Activated T-cell treated with anti-CD3 and anti-CD28 coated beads for 1 hour (primary cell): ENCODE measurements at places on chromosomes 11 and 22.

GRCh38 chr11:122721964-122722266 lies 66.4 kb downstream of the UBASH3B start:
- no peak for DNase-seq

GRCh38 chr22:50444663-50445062 lies 30.2 kb downstream of the SBF1 start:
- DNase-seq: no peak

DNA sequence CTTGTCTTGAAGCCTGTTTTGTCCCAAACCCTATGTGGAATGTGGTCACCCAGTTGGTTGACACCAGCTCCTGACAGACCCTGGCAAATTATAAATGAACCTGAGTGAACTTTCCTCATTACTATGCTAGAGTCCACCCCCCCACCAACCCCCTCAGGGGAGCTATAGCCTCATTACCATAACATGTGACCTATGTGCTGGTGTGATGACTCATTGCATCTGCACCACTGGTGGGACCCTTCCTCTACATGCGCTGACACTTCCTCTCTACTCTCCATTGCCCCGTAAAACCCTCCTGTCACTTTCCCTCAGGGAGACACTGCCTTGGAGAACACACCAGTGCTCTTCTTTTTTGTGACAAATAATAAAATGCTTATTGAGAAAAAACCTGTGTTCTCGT lies 105.0 kb upstream of the SESN3 start:
- DNase-seq: no peak

DNA sequence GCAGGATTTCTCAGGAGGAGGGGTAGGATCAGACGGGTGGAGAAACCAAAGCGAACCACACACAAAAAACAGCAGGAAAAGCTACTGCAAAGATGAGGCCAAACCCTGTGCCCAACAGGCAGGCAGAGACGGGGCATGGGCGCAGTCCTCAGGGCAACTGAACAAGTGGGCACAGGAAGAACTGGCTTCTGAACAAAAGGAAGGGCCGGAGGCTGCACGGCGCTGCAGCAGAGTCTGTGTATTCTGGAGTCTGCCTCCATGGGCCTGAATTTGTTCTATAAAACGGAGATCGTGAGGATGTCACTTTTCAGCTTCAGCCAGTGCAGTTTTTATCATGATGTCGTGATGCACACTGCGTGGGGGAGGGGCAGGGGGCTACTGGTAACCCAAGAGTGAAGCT lies 1026.0 kb downstream of the TBC1D22A start:
- no peak for DNase-seq

DNA sequence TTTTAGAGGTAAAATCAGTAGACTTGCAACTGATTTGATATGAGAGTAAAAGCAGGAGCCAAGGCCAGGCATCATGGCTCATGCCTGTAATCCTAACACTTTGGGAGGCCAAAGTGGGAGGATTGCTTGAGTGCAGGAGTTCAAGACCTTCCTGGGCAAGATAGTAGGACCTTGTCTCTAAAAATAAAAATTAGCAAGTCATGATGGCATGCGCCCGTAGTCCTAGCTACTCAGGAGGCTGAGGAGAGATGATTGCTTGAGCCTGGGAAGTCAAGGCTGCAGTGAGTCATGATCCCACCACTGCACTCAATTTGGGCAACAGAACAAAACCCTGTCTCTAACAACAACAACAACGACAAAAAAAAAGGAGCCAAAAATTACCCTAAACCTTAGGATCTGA lies 13.5 kb downstream of the SGSM3 start:
- DNase-seq: no peak

- no peak for DNase-seq
These were observed 987 bp downstream of the C1QTNF6 start for GRCh38 chr22:37186997-37187522.

GRCh38 chr11:127639916-127640315 lies 639.3 kb upstream of the KIRREL3 start:
- no peak for DNase-seq

DNA sequence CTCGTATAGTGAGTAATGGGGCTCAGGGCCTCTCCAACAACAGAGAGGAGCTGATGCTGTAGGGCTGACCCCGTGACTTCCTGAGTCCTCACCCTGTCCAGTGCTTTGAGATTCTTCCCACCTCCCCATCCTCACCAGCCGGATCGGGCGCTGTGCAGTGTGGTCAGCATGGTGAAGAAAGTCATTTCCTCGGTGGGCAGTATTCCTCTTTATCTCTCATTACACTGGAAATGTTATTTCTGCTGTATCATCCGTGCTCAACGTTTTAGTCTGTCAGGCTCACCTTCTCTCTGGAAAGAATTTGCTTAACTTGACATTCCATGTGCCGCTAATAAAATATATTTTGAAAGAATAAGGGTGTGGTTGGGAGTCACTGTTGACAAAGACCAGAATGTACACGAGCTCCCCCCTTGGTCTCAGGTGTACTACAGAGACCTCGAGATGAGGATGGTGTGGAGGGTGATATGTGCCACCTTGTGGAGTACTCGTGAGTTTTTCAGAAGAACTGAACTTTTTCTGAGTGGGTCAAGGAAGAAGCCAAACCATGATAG lies 25.7 kb upstream of the SCGB1A1 start:
- no peak for DNase-seq

GRCh38 chr11:47105974-47106373 lies 70.7 kb downstream of the ARFGAP2 start:
- no peak for DNase-seq

- no peak for DNase-seq
These were observed 65.7 kb downstream of the ETS1 start for GRCh38 chr11:128521682-128522054.

- no peak for DNase-seq
These were observed 295.1 kb downstream of the MIAT start for GRCh38 chr22:26952451-26953011.

DNA sequence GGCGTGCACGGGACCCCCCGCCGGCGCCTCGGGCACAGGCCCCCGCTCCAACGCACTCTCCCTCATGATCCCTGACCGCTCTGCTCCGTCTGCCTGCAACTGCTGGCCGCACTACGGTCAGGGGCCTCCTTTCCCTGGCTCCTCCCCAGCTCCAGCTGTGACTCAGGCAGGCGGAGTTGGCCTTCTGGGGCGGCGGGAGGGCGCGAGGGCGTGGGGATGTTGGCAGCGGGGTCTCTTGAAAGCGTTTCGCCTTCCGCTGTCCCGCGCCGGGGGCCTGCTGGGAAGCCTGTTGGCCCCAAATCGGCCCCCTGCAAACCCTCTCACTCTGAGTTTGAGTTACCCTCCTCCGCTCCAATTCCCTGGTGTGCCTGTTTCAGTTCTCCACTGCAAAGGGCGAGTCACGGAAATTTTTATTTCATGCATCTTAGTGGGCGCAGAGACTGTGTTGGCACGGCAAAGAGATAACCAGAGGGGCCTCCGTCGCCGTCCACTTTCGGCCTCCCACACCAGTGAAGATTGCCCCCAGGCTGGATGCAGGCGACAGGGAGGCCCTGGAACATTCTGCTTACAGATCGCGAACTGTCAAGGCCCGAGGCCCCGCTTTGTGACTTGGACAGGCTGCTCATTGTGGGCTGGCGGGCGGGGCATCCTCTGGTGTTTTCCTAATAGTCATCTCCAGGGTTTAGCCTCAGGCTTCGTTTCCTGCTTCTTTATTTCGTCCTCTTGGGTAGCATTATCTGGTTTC lies at the start of gene CAVIN3:
Gene CAVIN3 (minus strand): TSS at position 91 of the 745 bp plus-strand sequence. CDS start 25 bp downstream, at position 66.
- no peak for DNase-seq

DNA sequence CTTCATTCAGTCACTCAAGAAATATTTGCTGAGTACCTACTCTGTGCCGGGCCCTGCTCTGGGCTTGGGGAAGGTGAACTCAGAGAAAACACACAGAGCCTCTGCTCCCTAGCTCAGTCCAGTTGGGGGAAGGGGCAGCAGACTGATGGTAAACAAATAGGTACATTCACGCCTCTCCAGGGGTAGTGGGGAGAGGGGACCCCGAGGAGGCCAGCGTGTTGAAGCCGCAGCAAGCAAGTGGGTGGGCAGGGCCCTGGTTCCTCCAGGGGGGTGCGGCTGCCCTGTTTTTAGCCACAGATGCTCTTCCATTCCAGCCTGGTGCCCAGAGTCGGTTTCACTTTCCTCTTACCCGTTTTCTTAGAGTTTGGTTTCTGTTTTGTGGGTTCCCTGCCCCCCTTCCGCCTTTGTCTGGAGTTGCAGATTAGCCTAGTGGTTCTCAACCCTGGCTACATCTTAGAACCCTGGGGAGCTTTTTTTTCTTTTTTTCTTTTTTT lies 8.7 kb downstream of the DRAP1 start:
- peak; percentile 66 for DNase-seq

GRCh38 chr11:120330045-120330444 lies 4.9 kb downstream of the TLCD5 start:
- DNase-seq: no peak

DNA sequence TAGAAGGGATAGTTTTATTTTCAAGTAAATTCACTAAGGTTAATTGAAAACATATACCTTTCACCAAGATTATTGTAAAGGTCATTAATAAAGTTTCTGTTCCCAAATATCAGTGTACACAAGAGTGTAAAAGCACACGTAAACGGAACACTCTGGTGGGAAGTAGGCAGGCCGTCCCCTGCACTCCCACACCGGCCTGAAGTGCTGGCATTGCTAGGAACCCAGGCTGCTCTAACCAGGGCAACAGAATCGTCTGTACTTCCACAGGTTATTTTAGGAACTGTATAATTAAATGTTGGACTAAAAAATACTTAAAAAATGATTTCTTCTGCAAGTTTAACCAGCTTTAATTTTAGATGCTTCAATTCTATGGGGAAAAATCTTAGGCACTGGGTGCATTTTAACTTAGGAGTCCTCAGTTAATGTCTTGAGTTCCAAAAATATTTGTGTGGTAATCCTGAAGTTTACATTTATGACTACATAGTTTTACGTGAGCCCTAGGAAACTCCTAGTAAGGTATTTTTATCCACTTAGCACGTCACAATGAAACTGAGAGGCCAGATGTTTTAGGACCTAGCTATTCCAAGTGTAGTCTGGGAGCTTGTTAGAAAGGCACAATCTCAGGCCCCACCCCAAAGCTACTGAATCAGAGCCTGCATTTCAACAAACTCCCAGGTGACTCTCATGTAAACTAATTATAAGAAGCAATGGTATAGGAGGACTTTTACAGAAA lies 31.2 kb downstream of the KMT5B start:
- no peak for DNase-seq

GRCh38 chr11:110376711-110377324 lies 52.9 kb upstream of the FDX1 start:
- DNase-seq: no peak

- no peak for DNase-seq
These were observed 80.5 kb downstream of the TP53I11 start for GRCh38 chr11:44870181-44870580.

DNA sequence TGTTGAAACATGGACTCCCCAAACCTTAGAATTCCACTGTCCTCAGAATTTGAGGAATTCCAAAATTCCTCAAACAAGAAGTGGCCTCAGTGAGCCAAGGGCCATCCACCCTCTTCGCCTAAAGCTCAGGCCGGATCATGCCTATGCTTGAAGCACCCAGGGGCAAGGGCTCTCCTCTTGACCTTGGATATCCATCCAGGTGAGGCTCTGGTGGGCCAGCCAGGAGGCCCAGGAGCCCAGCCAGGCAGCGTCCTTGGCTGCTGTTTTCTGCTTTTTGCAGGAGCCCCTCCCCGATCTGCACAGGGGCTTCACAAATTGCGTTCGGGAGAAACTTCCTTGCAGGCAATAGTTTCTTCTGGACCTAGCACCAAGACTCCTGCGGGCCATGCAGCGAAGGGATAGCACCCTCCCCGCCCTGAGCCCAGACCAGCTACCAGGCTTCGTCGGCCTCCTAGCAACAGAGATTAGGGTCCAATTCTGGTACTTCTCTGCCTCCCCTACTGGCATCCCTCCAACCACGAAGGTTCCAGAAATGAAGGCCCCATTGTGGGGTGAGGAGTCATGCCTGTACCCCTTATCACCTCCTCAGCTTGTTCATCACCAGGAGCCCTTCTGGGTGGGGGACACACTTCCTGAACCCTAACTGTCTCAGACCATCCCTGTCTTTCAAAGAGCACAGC lies 2.0 kb downstream of the PHLDA2 start:
- DNase-seq: no peak

DNA sequence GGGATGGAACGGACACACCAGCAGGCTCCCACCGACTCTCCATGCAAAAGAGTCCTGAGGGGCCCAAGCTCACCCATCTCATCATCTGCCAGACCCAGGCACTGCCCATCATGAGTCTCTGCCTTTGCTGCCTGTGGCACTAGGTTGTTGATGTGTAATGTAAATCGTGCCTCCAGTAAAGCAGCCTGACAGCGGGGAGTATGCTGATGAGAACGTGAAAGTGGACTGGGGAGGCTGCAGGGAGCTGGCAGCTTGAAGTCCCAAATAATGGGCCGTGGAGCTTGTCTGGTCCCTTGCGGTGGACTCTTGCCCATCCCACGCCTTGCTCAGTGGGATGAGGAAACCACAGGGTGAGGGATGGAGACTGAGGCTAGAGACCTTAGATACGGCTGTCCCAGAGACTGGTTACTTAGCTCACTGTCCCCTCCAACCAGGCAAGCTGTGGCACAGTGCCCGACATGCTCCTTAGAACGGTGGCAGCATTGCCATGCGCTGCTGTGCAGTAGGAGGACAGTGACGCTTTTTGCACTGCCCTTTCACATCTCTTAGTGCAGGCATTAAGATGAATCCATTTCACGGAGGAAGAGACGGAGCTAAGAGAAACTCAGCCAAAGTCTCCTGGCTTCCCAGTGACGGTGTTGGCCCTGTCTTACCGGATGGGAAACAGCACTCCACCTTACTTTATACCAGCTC lies 39.6 kb upstream of the PLET1 start:
- DNase-seq: no peak
